ENCODE measurements at places on chromosomes 7 and 10.

DNA sequence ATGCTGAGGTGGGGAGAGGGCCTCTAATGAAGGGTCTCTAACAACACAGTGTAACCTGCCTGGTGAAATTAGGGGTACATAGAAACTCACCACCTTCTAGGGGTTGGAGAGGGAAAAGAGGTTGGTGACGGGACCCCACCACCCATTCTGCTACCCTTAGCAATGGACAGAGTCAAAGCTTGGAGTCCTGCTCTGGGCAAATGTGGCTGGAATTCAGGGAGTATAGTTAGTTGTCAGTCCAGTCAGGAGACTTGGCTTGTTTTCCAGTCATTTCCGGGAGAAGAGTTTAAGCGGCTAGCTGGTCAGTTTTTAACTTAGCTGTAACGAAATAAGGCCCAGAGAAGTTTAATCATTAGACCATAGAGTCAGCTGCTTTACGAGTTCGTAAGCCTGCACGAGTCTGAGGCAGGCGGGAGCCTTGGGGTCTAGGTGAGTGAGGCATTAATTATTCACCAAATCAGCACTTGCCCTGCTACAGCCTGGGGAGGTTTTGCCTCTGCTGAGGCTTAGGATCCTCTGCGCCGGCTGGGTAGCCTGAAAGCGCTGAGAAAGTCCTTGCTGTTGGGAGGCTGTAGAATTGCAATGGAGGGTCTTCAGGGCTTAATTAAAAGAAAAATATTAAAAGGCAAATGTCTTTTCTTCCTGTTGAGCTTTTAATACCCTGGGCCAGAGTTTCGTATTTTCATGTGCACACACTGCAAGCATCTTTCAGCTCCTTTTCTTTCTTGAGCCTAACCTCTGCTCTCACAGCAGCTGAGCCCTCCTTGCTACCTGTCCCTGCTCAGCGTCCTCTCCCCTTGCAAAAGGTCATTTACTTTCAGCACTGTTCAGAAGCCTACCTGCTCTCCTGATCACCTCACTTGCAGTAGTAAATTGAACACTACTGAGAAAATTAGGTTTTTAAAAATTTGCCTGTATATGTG, 1.5 kb upstream of the LAMB1 start:
- no peak for DNase-seq

DNA sequence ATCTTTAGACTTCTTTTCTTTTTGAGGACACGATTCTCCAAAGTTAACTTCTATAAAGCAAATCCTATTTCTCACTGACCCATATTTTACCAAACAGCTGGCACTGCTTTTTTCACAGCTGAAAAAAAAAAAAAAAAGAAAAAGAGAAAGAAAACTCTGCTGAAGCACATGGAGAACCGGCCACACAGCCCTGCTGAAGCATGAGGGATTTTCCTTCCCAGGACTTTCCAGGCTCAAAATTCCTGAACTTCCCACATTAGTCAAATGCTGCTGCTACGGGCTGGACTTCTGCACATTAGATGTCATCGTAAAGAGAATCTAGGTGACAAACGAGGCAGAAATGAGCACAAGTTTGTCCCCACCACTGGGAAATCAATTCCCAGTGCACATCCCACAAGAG, 25.2 kb downstream of the HIPK2 start:
- DNase-seq, result no peak

DNA sequence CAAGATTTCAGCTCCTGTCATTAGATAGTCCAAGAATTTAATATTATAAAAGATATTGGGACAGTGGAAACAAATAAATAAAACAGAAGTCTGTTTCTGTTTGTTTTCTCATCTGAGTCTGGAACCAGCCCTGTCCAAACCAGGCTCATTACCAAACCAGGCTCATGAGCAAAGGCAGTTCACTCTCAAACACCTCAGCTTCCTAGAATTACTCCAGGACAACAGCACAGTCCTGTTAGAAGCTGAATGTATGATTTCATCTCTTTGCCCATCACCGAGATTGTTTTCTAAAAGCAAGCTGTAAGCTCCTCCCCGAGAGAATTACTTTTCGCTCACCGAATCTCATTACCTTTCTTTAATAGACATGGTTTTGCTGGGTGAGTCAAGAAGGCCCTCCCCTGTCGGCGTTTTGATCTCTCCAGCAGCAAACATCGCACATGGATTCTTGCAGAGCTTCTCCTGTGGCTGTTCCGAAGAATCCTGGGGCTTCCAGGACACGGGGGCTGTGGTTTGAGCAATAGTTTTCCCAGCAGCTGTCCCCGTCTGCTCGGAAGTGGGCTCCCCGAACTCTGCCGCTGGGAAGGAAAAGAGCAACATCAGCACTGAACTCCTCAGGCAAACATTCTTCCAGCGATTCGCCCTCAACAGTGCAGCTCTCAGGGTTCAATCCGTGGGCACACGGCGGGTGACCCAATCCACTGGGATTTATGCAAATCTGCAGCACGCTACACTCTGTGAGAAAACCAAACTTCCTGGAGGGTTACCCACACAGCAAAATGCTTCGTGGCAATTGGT, 112.5 kb downstream of the SVIL start:
- no peak for DNase-seq

- DNase-seq, result no peak
Measured at GRCh38 chr7:69260023-69260422, 338.3 kb upstream of the AUTS2 start.

DNA sequence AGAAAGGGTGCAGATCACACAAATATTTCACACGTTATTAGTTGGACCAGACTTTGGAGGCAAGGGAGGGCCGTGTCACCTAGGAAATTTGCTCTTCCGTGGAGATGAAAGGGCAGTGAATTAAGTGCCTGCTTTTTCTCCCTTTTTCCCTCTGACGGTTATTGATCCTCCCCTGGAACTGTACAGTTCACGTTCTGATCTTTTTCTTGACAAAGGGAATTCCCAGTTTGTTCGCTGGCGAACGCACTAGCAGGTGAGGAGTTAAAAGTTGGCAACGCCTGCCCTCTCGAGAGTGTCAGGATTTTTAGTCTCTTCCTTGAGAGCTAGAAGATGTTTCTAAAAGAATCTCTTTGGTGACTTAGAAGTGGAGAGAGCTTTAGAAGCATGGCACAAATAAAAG, 111.5 kb downstream of the TCF7L2 start:
- no peak for DNase-seq

GRCh38 chr10:118621304-118621942, 26.0 kb upstream of the PRLHR start:
- no peak for DNase-seq

- DNase-seq, result no peak
Measured at GRCh38 chr10:50260791-50261281, 9.5 kb upstream of the ASAH2 start.

GRCh38 chr10:112383325-112383724, 9.4 kb downstream of the ACSL5 start:
- DNase-seq, result no peak

DNA sequence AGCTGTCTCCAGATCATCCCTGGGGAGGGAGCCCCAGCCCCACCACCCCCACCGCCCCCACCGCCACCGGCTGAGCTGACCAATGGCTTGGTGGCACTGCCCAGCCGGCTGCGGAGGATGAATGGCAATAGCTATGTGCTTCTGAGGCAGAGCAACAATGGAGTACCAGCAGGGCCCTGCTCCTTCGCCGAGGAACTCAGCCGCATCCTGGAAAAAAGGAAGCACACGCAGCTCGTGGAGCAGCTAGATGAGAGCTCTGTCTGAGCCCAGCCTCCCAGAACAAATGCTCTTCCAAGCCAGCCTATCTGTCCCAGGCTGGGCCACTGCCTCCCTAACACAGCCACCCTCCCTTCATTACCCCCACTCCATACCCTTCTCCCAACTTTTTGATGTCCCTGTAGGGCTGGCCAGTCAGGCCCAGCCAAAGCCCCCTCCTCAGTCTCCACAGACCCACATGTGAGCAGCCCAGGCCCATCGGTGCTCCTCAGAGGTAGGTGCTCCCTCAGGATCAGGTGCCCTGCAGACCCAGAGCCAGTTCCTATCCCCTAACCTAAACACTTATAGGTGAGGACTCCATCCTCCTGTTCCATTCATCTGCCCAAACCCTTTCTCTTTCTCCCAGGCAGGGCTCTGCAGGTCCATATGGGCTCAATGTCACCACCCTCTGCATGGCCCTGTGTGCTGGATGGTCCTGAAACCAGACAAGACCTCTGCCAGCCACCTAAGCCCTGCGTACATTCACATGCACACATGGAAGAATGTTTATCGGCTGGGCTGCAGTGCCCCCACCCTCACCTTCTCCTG, 3.2 kb downstream of the MRPL43 start:
- no peak for DNase-seq

DNA sequence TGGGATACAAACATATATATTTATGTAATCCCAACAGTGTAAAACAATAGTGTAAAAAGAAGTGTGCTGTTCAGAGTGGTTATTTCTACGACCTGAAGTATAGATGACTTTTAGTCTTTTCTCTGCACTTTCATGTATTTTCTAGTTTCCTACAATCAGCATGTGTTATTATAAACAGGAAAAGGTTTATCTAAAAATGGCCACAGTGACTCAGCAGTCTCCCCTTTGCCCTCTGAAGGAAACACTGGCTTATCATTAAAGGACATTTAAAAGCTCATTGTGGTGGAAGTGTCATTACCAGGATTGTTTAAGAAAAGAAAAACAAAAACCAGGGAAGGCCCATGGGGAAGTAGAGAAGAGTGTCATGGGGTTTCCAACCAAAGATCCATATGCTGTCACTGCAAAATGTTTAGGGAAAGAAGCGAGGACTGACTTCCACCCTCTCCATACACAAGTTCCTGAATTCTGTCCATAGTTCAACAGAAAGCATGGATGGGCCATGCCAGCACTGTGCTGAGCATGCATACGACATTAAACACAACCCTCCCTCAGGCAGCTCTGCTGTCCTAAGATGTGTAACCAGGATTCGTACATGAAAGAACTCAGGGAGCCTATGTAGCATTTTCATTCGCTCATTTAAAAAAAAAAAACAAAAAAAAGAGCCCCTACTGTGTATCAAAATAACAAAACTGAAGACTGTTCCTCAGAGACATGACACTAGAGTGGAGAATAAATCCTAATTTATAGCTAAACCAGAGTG, 10.2 kb downstream of the CYREN start:
- DNase-seq, result no peak

- no peak for DNase-seq
Measured at GRCh38 chr10:42476101-42476500, 162.3 kb downstream of the ZNF33B start.

GRCh38 chr10:106304056-106304455, 860.5 kb downstream of the SORCS1 start:
- no peak for DNase-seq

- DNase-seq, result no peak
Measured at GRCh38 chr10:100119726-100120125, 38.1 kb upstream of the CPN1 start.

DNA sequence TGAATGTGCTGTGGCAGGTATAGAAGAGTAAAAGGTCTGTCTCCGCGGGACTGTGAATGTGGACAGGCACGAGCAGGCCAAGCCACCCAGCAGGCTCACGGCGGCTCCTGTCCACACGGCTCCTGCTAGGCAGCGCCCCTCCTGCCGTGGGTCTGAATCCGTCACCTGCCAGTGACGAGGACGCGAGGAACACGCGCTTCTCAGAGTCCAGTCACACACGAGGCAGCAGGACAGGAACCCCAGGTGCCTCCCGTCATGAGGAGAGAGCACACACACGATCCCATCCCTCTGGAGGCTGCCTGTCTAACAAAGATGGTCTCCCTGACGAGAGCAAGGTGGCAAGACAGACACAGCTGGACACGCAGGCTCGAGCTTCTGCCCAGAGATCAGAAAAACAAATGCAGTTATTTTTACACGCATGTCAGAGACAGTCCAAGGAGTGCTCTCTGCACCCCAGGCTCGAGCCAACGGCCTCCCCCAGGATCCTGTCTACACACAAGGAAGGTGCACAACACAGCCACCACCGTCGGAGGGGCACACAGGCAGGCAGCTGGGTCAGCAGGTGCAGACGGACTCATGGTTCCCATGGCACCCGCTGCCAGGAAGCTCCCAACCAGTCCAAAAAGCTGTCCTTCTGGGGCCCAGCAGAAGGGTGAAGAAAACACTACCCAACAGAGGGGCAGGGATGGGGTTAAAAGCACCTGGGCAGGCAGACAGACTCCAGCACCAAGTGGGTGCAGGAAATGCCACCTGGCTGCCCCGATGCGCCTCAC, 103.2 kb downstream of the MAD1L1 start:
- no peak for DNase-seq

- DNase-seq, result no peak
Measured at GRCh38 chr7:64999165-65000004, 7.1 kb downstream of the ERV3-1 start.

GRCh38 chr10:82953909-82954308, 1078.9 kb downstream of the NRG3 start:
- DNase-seq, result no peak

DNA sequence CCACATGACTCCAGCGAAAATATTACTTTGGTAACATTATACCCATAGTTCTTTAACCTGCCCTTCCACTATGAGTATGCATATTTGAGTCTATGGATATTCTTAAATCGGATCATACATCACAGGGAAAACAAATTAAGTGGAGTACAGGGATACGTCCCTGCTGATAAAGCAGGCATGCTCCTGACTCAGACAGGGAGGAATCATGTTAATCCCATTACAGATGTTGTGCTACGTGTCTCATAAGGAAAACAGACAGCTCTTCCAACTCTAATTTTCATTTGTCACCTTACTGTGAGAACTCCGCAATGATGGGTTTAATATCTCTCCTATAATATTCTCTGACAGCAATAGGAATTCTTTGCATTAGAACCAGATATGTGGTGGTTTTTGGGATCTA, 469.5 kb upstream of the POM121L12 start:
- no peak for DNase-seq

DNA sequence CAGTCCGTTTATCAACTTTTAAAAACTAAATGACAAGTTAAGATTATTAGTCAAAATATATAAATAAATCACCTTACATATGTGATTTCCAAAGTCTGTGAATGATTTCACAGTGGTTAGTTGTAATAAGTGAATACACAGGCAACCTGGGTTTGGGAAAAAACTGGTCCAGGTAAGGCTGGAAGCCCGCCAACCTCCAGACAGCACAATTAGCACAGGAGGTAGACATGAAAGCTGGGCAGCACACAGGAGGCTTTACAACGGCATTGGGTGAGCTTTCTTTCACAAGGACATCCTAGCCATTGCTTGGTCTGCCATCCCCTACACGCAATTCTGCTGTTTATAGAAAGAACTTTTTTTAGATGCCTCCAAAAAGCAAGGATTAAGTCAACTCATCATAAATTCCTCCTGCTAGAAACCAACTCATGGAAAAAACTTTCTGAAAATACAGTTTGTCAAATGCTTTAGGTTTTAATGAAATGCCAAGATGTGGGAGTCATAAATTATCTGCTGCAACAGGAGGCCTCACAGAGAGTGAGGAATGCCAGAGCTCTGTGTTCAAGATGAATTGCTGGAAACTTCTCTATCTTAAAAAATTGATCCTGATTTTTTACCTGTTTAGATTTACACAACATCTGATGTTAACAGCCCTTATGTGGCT, 346.8 kb upstream of the NFE2L3 start:
- no peak for DNase-seq

- no peak for DNase-seq
Measured at GRCh38 chr7:145065473-145065872, 229.6 kb upstream of the TPK1 start.
